ENCODE measurements at places on chromosomes 5 and 9.

DNA sequence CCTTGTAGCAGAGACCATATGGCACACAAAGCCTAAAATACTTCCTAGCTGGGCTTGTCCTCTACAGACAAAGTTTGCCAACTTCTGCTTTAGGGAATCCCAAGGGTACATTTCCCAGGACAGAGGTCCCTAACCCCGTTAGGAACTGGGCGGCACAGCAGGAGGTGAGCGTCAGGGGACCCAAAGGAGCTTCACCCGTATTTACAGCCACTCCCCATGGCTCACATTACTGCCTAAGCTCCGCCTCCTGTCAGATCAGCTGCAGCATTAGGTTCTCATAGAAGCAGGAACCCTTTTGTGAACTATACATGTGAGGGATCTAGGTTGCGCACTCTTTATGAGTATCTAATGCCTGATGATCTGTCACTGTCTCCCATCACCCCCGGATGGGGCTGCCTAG, 88.5 kb upstream of the TRPM3 start:
- DNase-seq = no peak

DNA sequence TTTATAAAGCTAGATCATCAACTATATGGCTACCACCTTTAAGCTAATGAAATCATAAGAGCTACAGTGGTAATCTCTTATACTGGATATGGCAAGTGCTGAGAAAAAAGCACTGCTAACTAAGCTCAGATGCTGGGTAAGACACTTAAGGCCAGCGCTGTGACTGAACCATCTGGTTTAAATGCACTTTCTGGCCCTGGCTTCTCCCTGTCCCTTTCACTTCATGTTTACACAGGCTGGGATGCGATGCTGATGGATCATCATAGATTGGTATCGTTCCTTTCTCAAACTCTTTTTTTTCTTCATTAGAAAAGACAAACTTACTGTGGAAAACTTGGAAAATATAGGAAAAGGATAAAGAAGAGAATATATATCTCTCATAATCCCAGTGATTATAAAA, 52.3 kb downstream of the KIF24 start:
- DNase-seq = no peak

DNA sequence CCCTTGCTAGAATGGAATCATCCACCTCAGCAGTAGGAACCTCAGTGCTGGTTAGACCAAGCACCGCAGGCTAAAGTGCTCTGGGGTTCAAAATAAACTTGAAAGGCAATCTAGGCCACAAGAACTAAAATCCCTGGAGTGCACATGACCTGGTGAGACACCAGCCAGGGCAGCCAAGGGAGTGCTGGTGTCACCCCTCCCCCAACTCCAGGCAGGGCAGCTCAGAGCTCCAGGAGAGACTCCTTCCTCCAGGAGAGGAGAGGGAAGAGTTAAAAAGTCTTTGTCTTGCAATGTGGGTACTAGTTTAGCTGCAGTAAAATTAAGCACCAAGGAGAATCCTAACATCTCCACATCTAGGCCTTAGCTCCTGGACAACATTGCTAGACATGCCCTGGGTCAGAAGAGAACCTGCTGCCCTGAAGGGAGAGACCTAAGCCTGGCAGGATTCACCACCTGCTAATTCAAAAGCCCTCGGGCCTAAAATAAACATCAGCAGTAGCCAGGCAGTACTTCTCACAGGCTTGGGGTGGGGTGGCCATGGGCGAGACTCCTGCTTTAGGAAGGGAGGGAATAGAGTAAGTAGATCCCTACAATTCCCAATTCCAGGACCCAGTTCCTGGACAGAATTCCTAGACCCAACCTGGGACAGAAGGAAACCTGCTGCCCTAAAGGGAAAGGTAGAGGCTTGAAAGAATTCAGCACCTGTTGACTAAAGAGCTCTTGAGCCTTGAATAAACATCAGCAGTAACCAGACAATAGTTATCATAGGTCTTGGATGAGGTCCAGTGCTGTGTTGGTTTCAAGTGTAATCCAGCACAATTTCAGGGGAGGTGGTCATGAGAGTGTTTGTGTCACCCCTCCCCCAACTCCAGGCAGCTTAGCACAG, 25.8 kb downstream of the UGT3A2 start:
- DNase-seq = no peak

DNA sequence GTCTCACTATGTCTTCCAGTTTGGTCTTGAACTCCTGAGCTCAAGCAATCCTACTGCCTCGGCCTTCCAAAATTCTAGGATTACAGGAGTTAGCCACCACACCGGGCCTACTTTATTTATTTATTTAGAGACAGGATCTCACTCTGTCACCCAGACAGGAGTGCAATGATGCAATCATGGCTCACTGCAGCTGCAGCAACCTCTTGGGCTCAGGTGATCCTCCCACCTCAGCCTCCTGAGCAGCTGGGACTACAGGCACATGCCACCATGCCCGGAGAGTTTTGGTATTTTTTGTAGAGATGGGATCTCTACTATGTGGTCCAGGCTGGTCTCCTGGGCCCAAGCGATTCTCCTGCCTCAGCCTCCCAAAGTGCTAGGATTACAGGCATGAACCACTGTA, 32.8 kb downstream of the PHAX start:
- no peak for DNase-seq

GRCh38 chr5:2740051-2740875, 11.2 kb downstream of the IRX2 start:
- no peak for DNase-seq

DNA sequence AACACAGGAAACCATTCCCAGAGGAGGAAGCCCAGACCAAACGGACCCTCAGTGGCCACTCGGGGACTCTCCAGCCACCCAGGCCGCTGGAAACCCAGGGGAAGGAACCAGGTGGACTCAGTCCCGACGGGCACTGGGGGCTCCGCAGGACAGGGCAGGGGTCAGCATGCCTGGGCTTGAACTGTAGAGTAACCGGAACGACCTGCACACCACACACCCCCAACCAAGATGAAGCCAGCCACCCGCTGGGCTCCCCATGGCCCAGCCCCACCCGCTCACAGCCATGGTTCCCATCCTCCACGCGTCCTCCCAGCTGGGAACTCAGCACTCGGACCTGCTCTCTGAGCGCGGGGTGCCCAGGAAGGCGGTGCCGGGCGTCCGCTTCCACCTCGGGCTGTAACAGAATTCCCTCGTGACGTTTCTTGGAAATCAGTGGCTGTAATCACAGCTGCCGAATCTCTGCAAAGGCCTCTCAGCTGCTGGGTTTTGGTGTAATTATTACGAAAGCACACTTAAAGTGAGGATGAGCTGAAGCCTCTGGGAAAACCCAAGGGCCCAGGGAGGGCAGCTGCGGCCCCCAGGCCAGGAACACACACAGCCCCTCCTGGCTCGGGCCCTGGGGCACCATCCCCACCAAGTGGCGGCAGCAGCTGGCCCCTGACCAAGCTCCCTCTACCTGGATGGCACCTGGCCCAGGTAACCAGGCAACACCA, 13.8 kb downstream of the NACC2 start:
- no peak for DNase-seq

DNA sequence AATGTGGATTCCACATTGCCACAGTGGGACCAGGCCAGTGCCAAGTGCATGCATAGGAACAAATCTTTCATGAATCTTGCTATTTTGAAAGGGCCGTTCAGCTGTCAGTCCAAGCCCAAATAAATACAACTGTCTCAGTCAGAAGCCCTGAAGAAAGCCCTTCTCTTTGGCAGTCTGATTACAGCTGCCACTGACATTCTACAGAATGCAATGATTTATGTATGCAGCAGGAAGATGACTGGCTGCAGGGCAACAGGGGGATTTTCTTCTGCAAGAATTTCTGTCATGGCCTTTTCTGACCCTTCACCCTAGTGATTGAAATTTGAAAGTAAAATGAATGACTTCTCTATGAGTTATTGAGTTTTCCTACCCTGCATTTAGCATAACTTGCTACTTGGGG, 86.7 kb upstream of the FER start:
- DNase-seq = no peak

DNA sequence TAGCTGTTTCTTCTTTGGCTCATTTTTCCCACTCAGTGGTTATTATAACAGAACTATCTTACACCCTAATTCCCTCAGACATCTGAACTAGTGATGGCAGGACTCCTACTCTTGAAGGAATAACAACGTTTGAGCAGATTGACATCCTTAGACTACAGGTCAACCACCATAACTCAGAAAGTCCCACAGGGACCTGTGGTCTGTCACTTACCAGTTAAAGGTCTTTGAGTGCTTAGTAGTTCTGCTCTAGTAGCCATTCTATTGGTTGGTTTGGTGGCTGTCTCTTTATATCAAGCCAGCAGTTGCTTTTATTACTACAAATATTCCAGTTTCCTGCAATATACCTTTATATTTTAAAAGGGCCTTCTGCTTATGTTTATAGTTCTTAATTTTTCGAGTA, 67.2 kb upstream of the FCHO2 start:
- DNase-seq = no peak

- DNase-seq = no peak
Measured at GRCh38 chr5:112614986-112615385, 122.7 kb upstream of the APC start.

DNA sequence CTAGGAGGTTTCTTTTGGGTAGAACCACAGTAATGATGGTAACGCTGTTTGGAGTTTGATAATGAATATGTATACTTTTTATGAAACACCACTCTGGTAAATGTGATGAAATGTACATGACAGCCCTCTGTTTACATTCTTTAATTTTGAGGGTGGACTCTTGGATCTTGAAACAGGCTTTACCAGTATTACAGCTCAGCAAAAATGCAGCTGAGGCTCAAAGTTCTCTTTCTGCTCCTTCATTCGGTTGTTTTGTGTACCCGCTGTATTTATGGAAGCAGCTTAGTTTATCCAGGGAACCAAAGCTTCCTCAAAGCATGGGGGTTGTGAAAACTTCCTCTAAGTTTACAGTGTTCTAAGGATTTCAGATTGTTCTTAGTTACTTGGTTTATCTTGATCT, 11.1 kb downstream of the GAPVD1 start:
- DNase-seq = no peak

DNA sequence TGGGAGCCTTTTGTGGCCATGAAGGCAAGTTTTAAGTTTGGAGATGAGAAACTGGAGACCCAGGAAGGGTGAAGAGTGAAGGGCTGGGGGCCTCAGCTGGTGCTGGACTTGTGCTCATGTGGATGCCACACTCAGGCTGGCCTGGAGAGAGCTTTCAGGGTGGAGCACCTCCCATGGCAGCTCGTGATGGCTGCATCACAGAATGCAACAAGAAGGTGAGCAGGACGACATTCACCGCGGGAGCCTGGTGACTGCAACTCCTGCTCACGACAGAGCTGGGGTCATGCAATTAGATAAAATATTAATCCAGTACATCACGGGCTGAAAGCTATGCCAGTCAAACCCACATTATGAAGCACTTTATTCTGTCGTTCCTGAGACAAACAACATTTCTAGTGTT, 59.7 kb downstream of the SEMA4D start:
- no peak for DNase-seq

DNA sequence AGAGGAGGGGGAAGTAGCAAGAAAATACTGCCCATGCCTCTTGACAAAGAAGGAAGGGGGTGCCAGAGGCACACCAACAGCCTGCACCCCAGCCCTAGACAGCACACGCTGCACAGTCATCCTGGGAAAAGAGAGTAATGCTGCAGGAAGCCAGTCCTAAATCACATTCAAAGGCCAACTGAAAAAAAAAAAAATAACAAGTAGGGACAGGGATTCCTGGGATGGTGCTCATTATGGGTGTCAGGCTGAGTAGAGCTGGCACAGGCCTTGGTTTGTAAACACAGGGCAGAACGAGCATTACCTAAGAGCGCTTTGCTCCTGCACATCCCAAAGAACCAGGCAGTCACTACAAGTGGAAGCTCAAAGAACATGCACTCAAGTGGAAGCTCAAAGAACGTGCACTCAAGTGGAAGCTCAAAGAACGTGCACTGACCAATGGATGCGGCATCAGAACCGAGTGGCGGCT, 7.8 kb downstream of the RAPGEF1 start:
- no peak for DNase-seq

DNA sequence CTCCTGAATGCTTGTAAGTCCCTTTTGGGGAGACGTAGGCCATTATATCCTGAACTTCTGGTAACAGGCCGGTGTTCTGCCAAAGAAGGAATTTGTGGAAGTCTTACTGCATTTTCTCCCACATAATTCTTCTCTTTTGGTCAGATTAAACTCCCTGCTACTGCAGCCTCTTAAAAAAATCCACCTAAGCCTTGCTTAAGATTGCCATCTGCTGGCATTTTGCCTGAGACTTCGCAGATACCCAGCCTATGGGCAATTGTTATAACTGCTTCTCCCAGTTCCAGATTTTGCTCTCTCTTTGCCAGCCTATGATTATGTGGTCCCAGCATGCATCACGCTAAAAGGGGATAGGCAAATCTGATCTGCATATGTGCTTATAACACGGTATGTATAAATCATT, 391.6 kb upstream of the CHD1 start:
- DNase-seq = no peak

DNA sequence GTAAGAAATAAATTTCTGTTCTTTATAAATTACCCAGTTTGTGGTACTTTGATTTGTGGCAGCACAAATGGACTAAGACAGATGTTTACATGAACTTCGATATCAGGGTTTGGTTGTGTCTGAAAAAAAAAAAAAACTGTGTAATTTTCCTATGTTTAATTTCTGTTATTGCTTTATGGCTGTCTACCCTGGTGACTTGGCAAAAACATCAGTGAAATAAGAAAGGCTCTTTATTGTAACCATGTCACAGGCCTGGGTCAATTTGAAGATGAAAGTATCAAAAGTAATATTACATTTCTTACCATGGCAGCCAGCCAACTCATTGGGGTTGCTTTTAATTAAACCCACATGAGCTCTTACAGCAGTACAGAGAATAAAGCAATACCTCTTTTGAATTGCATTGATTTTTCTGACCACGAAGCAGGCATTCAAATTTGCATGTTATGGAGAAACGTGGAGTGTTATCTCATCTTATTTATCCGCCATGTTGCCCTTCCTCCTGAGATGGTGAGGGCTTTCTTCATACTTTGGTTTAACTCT, 20.6 kb upstream of the SV2C start:
- no peak for DNase-seq

GRCh38 chr5:173537228-173537627, 79.2 kb downstream of the BOD1 start:
- DNase-seq = no peak

GRCh38 chr9:4933177-4933576, 51.9 kb upstream of the JAK2 start:
- DNase-seq = no peak

DNA sequence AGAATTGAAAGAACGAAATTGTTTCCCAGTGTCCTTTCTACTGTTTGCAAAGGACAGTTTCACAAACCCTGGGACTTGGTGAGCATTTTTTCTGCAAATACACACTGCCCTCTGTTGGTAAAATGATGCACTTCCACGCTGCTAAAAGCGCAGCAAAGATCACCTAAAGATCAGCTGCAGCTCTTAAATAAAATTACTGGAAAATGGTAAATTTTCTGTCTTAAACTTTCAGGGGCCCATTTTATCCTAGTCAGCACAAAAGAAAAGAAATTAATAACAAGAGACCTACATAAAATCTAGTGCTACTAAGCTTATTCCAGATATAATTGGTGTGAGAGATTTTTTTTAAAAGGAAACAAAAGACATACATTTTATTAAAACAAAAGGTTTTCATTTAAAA, 566.0 kb downstream of the CAAP1 start:
- DNase-seq = peak; percentile 45
